Neural crest cell (in vitro differentiated cells): ENCODE measurements at places on chromosomes 13 and 19.
A peak's percentile ranks its signal among the peaks of the same experiment; 100 is the strongest.

DNA sequence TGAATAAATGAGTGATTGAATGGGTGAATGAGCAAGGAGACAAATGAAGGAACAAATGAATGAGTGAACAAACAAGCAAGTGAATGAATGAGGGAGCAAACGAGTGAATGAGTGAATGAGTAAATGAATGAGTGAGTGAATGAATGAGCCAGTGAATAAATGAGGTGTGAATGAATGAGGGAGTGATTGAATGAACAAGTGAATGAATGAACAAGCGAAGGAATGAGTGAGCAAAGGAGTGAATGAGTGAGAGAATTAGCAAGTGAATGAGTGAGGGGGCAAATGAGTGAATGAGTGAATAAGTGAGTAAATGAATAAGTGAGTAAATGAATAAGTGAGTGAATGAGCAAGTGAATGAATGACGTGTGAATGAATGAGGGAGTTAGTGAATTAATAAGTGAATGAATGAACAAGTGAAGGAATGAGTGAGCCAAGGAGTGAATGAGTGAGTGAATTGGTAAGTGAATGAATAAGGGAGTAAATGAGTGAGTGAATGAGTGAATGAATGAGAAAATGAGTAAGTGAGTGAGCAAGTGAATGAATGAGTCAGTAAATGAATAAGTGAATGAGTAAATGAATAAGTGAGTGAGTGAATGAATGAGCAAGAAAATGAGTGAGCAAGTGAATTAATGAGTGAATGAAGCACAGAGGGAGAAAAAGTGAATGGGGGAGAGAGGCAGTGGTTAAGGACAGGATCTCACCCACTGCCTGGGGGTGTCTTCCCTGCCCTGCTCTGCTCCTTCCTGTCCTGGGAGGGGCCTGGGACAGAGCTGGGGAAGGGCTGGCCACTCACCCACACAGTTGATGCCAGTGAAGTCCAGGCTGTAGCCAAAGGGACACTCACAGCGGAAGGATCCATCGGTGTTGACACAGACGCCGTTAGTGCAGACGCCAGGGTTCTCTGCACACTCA lies 36.4 kb downstream of the CCL25 start:
- no peaks in the 10 kb centered on the region for H3K27me3 ChIP-seq
- H3K4me1 ChIP-seq: peaks cover 10% of the 10 kb centered on the region
- no peak overlapping the region for H3K27ac ChIP-seq
- DNase-seq: peak; percentile 14
- H3K4me3 ChIP-seq: no peak overlapping the region

DNA sequence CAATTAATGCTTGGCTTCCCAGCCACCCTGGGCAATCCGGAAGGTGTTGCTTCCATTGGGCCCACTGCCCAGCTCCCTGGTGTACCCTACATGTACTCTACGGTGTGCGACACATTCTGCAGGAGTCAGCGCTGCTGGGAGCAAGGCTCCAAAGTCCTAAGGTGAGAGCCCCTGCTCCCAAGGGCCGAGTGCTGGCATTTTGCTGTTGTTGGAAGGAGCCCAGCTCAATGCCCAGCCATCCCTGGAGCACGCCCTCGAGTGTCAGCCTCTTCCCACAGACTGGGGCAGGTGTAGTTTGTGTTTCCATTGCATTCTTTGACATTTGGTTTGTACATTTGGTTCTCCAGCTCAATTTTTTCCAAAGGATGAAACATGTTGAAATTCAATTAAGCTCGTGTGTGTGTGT lies 64.6 kb downstream of the GGACT start:
- H3K27me3 ChIP-seq: peaks cover 2% of the 10 kb centered on the region
- H3K4me1 ChIP-seq: peaks cover 23% of the 10 kb centered on the region
- no peak overlapping the region for H3K4me3 ChIP-seq
- H3K36me3 ChIP-seq: peaks cover 7% of the 10 kb centered on the region
- H3K27ac ChIP-seq: no peak overlapping the region
- no peak for DNase-seq

GRCh38 chr19:14746886-14747285 lies 31.5 kb downstream of the ADGRE2 start:
- H3K27me3 ChIP-seq: peaks cover 5% of the 10 kb centered on the region
- DNase-seq: no peak
- no peaks in the 10 kb centered on the region for H3K36me3 ChIP-seq
- H3K27ac ChIP-seq: no peak overlapping the region

DNA sequence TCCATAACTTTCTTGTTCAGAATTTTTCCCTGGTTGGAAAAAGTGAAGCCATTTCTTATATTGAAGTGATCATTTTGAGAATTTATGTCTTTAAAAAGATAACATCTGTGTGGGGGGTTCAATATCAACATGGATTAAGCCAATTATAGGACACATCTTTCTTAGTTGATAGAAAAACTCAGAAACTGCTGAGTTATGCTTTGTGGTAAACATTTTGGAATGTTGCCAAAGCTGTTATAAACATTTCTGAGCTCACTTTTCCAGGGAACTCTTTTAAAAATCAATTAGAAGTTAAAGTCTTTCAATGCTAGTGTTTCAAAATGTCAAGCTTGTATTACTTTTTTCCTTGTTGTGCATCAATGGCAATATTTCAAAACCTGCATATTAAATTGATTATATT lies 248.8 kb downstream of the DACH1 start:
- DNase-seq: no peak
- H3K4me1 ChIP-seq: peaks cover 15% of the 10 kb centered on the region

GRCh38 chr13:69633044-69633443 lies 474.6 kb upstream of the ATXN8OS start:
- peaks cover 2% of the 10 kb centered on the region for H3K27me3 ChIP-seq
- H3K27ac ChIP-seq: no peak overlapping the region
- H3K4me3 ChIP-seq: no peak overlapping the region

DNA sequence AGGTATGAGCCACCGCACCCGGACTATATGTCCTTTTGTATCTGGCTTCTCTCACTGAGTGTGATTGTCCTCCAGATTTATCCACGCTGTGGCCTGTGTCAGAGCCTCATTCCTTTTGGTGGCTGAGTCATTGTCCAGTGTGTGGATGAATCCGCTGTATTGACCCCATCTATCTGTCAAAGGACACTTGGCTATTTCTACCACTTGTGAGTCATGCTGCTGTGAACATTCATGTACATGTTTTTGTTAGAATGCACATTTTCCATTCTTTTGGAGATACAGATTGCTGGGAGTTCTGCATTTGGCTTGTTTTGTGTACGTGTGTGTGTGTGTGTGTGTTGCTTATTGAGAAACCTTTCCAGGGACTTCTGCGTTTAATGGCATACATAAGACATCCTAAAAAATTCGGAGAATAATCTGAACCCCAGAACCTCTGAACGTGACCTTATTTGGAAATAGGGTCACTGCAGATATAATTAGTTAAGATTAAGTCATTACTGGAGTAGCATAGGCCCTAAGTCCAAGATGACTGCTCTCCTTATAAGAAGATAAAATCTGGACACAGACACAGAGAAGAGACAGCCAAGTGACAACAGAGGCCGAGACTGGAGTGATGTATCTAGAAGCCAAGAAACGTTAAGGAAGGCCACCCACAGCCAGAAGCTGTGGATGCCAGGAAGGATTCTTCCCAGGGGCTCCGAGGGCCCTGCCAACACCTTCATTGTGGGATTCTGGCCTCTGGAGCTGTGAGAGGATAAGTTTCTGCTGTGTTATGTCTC lies 4.9 kb upstream of the GIPC3 start:
- H3K27ac ChIP-seq: no peak overlapping the region
- H3K4me1 ChIP-seq: peaks cover 7% of the 10 kb centered on the region
- H3K36me3 ChIP-seq: peaks cover 2% of the 10 kb centered on the region
- H3K27me3 ChIP-seq: peaks cover 54% of the 10 kb centered on the region
- no peak for DNase-seq
